Cerebellar cortex (tissue), 1 donor: ENCODE measurements at places on chromosomes 1 and 21.

- DNase-seq: no peak
These were observed 12.0 kb downstream of the CREG1 start for GRCh38 chr1:167541610-167542009.

DNA sequence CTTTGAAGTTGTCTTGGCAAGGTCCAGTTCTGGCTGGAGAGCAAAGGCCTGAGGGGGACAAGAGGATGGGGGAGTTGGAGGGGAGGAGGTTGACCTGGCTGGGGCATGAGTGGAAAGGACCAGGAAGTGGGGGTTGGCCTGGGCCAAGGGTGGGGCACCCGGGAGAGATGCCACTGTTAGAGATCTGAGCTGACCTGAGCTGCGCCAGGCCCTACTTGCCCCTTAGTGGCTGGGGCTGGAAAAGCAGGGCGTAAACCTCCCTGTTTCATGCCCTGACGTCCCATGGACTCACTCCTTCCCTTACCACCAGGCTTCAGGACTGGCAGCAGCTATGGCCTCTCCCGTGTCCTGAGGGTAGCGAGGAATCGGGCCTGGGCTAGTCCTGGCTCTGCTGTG, 16.9 kb downstream of the FAAH start:
- no peak for DNase-seq

GRCh38 chr1:207801819-207802218, 50.0 kb downstream of the CD46 start:
- DNase-seq: no peak

DNA sequence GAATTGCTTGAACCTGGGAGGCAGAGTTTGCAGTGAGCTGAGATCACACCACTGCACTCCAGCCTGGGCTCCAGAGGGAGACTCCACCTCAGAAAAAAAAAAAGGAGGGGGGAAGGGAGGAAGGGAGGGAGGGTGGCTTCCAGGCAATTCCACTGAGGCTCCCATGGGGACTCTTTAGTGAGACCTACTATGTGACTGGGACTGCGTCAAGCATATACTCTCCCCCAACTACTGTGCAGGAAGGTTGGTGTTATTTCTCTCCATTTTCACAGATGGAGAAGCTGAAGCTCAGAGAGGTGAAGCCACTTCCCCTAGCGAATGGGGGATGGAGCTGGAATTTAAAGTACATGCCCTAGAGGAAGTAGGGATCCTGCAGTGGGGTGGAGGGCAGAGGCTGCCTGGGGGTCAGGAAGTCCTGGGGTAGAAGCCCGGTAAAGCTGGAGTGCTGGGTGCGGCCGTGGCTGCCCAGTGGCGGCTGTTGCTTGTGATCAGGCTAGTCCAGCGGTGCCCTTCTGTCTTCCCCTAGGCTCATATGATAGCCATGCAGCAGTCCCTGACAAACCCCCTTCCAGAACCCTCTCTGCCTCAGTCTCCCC, 40.3 kb downstream of the RAP1GAP start:
- DNase-seq: no peak

DNA sequence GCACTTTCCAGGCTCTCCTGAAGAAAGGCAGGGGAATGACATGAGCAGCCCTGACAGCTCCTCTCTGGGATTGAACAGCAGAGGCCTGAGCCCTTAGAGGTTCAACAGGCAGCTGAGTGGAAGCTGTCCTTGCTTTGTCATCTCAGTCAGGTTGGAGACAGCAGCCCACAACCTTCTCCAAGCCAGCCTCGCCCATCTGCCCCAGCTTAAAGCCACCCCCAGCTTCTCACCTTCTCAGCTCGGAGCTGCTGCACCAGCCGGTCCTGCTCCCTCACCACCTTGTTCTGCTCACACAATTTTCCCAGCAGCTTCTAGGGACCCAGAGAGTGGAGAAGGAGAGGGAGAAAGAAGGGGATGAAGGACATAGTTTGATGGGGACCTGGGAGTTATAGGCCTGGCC, 35.2 kb upstream of the GOLT1A start:
- no peak for DNase-seq

DNA sequence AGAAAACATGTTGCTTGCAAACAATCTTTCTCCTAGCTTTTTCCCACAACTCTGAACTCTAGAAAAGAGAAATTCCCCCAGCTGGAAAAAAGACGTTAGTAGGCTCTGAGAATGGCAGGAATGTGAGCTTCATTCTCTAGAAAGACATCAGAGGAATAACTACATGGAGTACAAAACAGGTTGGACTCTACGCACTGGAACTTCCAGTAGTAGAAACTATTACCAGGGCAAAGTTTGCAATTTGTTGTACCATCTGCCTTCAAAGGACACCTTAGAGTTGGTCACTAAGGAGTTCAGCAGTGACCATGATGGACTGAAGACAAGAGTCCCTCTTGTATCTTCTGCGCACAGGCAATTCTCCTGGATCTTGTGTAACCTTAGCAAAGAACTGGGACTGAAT, 60.9 kb downstream of the SLC35D1 start:
- DNase-seq: no peak

GRCh38 chr1:151809985-151810556, 4.9 kb upstream of the LINGO4 start:
- DNase-seq: no peak

DNA sequence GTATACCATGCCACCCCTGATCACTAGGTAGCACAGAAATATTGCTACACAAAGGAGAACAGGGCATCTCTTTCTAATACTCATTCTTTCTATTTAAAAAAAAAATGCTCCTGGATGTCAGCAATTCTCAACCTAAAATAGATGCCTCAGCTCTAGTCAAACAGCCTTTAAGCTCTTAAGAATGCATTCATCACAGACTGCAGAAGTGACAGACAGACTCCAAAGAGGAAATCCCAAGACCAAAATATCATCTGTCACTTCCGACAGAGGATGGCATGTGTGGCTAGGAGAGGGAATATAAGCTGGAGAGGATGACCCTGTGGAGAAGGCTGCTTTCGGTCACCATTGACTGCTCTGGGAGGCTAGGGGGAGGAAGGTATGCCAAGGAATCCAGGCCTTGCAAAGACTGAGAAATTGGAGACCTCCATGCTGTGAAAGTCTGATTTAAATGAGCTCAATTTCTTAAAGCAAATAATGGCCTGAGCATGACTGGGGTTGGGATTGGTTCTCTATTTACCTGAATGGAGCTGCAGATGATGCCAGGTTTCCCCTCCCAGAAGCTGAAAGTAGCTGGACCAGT, 277.4 kb downstream of the BRINP2 start:
- DNase-seq: no peak

GRCh38 chr1:63326473-63327380, 4.4 kb downstream of the FOXD3 start:
- DNase-seq: peak; percentile 16

DNA sequence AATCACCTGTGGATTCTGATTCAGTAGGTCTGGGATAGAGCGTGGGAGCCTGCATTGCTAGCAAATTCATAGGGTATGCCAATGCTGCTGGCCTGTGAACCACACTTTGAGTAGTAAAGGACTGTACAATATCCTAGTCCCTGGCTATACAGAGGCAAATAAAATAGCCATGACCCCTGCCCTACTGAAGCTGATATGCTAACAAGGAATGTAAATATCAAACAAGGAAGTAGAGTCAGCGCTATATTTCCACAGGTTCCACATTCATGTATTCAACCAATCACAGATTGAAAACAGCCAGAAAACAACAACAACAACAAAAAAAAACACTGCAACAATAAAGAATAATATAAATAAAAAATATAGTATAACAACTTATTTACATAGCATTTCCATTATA, 77.8 kb downstream of the TM2D1 start:
- DNase-seq: no peak

DNA sequence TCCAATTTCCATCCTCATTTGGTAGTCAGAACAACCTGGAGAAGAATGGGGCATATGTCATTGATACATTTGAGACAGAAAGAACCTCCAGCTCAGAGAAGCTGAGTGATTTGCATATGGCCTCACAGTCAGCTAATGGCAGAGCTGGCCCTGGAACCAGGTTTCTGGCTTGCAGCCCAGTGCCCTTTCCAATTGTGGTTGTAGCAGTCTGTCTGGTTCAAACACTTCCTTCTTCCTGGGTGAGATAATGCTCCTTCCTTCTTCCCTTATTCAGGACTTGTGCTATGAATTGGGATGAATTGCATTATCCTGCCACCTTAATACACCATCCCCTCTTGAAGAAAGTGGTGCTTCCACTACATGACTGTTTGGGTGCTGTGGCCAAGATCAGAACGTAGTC, 24.2 kb downstream of the SLC5A9 start:
- peak; percentile 71 for DNase-seq

GRCh38 chr1:205633421-205633976, 1.7 kb upstream of the ELK4 start:
- DNase-seq: peak; percentile 69

GRCh38 chr1:81559662-81560350, 240.9 kb upstream of the ADGRL2 start:
- DNase-seq: no peak

- DNase-seq: no peak
These were observed 38.2 kb downstream of the TP73 start for GRCh38 chr1:3690282-3691065.

DNA sequence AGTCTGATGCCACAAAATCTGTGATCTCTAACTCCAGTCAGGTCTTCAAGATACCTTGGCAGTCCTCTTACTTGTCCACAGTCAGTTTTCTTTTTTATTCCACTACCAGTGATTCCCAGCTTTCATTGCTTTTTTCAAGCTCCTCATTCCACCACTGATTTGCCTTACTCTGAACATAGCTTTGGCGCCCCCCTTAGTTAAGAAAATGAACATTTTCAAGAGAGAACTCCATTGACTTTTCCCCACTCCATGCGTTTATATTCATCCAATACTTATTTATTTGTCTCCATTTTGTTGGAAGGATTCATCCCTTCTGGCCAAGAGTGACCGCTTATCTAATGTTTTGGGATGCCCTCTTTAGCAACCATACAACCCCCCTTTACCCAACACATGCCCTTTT, 33.9 kb upstream of the IPO9 start:
- DNase-seq: no peak

DNA sequence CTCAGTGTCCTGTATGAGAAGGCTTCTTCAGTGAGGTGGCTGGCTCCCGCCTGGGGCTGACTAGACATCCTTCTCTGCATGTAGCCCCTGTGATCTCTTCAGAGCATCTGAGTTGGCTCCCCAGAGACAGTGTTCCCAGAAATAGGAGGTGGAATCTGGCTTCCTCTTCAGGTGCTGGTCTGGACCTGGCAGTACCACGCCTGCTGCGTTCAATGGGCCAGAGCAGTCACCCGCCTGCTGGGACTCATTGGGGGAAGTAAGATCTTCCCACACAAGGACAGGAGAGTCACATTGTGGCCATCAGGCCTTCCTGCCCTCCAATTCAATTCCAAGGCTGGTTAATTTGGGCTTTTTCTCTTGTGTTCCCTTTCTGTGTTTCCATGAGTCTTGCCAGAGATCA, 51.0 kb downstream of the ADARB1 start:
- DNase-seq: peak; percentile 57

DNA sequence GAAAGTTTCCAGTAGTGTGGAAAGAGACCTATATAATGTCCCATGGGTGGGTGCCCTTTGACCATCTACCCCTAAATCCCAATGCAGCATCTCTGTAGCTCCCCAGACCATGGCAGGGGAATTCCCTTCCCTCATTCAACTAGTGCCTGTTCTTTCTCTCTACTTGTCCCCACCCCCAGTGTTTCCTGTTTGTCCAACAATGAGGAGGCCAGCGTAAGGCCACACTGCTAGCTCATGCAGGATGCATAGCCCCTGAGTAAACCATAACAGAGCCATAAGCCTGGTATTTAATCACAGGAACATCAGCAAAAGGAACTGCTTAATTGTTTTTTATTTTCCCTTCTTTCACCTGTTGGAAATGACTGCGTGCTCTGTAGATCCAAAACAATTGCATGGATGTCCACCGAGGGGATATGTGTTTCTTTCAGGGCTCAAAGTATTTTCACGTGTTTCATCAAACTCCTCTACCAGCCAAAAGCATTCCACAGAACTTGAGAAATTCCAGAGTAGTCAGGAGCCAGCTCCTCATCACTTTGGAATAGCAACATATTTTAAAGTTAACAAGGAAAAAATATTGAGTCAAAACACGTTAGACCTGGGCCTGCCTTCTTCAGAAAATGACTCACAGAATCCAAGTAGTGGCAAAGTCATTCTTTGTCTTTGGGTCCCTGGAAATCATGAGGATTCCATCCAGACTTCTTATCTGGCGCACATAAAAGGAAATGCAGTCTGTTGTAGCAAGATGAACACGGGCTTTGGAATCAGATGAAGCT, 162.5 kb upstream of the SGIP1 start:
- DNase-seq: no peak

GRCh38 chr1:28640766-28641165, 2.1 kb downstream of the TAF12 start:
- peak; percentile 16 for DNase-seq

DNA sequence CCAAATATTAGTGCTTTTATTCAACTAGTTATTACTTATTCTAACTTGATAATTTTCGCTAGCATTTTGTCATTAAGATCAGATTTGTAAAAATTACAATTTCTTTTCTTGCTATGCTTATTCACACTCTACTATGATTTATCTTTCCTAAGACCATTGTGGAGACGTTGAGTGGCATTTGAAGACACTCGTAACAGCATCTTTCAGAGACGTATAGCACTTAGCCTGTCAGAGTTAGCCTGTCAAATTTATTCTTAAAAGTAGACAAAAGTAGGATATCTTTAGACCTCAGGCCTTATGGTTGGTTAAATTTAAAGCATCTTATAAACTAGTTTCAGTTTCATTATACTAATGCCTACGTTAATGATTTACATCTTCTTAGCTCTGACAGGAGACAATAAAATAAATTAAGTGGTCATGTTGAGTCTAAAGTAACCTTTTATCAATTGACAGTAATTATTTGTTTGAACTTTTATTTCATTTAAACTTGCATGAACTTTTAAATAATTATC, 1410.1 kb downstream of the MRPL39 start:
- DNase-seq: no peak

DNA sequence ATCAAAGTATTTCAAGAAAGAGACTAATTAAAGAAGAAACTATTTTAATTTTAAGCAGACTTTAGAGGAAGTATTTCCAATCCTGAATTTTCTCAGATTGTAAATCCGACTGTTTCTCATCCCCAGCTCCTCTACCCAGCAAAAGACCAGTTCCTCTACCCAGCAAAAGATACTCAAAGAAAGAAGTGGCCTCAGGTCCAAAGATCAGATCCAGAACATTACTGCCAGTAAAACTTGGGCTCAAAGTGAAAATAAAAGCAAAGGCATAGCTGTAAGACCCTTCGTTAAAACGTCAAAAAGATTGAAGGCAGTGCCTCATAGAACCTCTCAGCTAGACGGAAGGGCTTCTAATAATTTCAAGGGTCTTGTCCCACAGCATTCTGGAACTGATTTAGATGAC, 50.0 kb downstream of the LRRC8B start:
- no peak for DNase-seq

DNA sequence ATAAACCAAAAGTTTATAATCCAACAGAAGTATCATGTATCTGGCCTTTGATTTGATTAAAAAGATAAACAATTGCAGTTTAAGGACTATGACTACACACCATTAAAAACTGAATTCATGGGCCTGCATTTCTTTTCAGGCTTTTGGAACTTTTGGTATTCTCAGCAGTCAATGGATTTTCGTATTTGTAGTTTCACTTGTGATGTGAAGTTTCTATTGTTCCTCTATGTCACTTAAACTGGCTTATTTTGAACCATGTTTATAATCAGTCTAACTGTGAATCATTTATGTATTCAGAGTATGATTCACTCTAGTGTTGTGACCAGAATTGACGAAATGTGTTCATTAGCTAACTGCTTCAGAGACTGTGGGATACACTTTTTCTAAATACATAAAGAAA, 132.9 kb downstream of the COQ8A start:
- no peak for DNase-seq
